ENCODE measurements at places on chromosomes 2 and 18.
A peak's percentile ranks its signal among the peaks of the same experiment; 100 is the strongest.

DNA sequence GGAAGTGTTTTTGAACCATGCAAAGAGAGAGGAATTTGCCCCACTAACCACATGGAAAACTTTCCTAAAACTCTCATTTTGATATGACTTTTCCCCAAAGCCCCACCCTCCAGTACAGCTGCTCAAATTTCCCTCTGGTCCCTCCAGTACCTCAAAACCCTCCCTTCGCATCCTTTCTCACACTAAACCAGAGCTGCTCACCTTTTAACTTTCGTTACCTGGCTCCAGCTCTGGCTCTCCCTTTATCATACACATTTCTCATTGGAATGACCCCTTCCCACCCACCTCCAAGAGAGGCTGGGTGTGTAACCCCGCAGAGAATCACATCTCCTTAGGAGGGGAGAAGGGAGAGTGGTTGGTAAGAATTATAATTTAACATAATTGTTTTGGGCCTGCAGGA is 86.8 kb upstream of the NDUFV2 start:
- DNase-seq: no peak

DNA sequence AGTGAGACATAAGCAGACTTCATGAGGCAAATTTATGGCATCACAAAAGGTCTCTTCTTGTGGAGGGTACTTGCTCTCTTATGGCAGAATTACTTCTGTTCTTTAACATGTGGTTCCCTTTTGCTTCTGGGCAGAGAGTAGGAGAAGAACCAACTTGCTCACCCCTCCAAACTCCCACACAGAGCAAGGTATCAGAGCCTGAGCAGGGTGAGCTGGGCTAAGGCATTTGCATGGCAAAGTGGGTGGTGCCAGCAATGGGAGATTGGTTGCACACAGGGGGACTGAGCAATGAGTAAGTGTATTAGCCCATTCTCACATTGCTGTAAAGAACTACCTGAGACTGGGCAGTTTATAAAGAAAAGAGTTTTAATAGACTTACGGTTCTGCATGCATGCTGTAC is 64.2 kb upstream of the ITGB6 start:
- DNase-seq: no peak

- DNase-seq: no peak
Measured at GRCh38 chr2:191188550-191189093, 37.8 kb upstream of the STAT4 start.

DNA sequence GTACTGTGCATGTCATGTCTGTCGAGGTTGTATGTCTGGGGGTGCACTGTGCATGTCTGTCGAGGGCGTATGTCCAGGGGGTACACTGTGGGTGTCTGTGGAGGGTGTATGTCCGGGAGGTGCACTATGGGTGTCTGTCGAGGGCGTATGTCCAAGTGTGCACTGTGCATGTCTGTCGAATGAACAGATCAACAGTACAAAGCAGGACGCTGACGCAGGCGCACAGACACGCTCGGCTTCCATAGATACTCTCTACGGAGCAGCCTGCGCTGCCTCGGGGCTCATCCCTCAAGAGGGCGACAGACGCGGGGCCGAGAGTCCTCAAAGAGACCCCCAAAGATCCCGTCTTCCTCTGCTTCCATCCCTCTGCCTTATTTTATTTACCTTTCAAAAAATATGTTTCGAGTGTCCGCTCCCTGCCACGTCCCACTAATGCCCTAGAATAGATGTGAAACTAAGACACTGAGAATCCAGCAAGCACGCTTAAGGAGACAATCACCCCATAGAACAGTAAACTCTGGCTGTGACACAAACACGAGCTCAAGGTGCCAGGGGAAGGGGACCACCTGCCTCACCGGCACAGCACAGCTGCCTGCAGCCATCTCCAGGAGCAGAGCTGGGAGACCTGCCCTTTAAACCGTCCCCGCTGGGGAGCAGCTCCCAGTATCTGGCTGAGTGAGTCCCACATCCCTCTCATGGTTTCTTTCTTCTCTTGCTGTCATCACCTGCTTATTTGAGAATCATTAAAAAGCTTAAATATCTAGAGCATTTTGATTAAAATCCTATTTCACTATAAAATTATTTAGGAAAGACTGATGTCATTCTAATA is 250.5 kb upstream of the MYT1L start:
- no peak for DNase-seq

GRCh38 chr18:8825273-8825672 is 119.9 kb downstream of the MTCL1 start:
- DNase-seq: no peak

- no peak for DNase-seq
Measured at GRCh38 chr2:219455581-219455980, 20.9 kb downstream of the SPEG start.

- DNase-seq: no peak
Measured at GRCh38 chr2:113376253-113376912, 61.1 kb upstream of the ZNG1B start.

DNA sequence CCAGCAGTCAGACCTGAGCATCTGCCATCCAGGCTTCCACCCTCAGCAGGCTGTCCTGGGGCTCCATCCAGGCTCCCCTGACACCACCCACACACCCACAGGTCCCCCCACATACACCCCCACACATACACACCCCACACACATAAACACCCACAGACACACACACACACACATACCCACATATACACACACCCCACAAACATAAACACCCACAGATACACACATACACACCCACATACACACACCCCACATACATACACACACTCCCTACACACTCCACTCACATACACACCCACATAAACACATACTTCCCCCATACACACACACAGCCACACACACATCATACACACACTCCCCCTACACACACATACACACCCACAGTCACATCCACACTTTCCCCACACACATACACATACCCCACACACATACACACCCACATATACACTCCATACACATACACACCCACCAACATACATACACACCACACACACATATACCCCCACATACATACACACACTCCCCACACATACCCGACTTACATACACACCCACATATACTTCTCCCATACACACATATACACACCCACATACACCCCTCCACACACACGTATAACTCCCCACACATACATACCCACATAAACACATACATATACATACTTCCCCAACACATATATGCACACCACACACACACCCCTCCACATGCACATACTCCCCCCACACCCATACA is 183.3 kb upstream of the ETAA1 start:
- DNase-seq: no peak

- DNase-seq: no peak
Measured at GRCh38 chr2:54194761-54195750, 61.0 kb downstream of the TSPYL6 start.

GRCh38 chr2:64262071-64262470 is 117.9 kb upstream of the PELI1 start:
- DNase-seq: no peak

GRCh38 chr2:109655287-109655686 is 41.1 kb downstream of the SOWAHC start:
- no peak for DNase-seq

DNA sequence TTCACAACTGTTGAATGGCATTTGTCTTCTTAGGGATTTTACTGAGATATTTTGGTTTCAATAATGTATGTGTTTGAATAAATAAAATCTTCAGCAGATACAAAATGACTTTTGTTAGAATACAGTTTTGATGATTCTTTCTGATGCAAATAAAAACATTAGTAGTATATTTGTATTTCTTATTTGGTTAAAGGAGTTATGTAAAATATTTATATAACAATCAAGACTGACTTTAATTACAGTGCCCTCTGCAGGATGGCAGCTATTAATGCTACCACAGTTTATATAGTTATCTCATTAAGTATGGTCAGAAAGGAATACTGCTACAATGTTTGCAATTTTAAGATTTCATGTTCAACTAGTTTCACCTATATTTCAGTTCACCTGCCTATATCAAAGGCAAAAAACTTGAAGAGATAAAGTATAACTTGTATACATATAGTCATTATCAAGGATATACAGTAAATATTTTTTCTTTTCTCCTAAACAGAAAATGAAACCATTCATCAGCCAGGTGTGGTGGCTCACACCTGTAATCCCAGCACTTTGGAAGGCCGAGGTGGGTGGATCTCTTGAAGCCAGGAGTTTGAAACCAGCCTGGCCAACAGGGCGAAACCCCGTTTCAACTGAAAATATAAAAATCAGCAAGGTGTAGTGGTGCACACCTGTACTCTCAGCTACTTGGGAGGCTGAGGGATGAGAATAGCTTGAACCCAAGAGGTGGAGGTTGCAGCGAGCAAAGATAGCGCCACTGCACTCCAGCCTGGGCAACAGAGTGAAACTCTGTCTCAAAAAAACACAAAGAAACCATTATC is 19.8 kb downstream of the ARL5A start:
- DNase-seq: no peak

DNA sequence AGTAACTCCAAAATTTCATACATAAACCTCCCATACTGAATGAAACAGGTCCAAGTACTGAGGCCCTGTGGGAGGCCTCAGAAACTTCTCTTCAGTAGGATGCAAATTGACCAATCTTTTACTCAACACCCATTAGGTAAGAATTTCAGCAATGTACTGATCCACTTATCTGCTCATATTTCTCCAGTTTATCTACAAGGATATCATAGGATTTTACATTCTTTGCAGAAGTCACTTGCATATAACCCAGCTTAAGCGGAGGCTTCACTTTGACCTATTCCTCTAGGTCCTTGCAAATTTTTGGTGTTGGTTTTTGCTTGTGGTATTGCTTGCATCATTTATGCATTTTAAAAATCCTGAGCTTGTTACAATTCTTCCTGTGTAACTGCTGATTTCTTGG is 28.8 kb upstream of the SLC3A1 start:
- DNase-seq: no peak

DNA sequence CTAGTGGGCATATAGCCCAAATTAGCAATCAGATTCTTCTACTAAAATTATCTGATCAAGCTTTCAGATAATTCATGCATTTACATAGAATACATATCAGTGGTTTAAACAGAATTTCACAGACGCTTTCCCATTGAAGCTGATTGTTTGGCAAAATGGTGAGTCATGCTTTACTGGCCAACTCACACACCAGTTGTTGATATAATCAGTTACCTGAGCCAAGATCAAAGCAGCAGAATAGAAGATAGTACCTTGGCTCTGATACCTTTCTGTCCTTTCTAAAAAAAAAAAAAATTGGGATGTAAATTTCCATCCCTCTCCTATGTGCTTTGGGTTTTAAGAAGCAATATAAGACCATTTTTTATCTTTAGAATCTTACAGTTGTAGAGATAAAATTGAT is 178.0 kb downstream of the MCFD2 start:
- peak; percentile 62 for DNase-seq

- no peak for DNase-seq
Measured at GRCh38 chr2:41863062-41863461, 184.8 kb upstream of the PKDCC start.

- peak; percentile 65 for DNase-seq
Measured at GRCh38 chr2:154207288-154208047, 335.7 kb downstream of the GALNT13 start.

DNA sequence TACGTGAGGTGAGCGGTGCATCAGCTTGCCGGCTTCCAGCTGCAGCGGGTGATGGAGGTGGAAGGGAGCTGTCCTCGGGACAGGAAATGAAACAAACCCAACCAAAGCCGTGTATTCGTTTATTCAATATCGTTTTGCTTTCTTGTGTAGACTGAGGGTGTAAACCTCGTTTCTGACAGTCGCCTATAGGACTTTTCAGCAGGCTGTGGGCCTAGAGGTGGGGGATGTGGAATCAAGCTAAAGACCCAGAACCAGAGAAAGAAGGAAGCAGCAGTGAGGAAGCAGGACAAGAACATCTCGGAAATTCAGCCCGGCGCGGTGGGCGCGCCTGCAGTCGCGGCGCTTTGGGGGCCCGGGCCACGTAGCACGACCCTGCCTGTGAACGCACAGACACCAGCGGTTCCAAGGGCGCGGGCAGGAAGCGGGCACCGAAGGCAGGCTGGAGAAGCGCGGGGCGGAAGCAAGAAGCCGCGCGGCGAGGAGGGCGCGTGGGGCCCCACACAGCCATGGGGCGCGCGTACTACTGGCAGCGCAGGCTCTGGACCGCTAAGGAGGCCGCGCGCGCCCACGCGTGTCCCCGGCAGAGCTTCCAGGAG is 755 bp upstream of the ATP9B start:
- no peak for DNase-seq

DNA sequence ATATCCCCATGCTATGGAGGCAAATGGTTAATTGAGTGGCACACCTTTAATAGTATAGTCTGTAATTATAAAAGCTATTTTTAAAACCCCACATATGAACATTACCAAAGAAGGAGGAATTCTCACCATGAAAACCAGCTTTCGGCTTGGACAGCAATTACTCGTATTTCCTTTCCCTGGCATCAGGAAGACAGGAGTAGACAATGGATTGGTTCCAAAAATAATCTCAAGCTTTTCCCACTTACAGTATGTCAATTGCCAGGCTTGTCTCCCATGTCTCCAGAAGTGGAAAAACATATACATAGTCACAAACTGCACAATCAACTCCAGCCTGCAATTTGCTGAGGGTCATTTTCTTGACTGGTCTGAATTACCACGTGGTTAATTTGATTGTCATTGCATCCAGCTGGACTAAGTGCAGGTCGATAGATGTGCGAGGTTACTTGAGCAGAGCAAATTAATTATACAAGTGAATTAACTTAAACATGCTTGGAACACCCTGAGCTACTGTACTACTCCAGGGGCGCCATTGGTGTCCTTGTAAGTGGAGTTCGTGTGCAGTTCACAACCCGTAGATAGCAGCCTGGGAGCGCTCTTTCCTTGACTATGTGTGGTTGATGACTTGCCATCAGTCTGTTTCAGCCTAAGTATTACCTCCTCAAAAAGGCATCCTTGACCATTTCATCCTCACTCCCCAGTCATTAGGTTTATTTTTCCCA is 124.3 kb upstream of the PELI1 start:
- no peak for DNase-seq

GRCh38 chr2:38405917-38406596 is 29.0 kb upstream of the ATL2 start:
- DNase-seq: no peak

DNA sequence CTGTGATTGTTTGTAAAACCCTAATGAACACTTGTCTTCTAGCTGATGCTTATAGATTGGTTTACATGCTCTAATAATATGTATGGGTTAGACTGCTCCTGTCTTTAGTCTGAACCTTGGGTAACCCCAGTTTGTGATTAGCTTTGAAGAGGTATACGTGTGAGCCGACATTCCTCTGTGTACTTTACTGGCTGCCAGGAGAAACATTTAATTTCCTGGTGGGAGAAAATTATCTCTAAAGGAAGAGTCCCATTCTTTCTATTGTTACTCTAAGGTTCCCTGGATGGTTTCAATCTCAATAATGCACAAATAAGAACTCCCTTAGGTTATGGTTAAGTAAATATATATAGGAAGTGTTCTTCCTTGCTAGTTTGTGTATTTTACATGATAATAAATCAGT is 143.6 kb upstream of the ZSWIM2 start:
- no peak for DNase-seq

- DNase-seq: no peak
Measured at GRCh38 chr2:138112536-138112935, 148.3 kb downstream of the HNMT start.

- peak; percentile 86 for DNase-seq
Measured at GRCh38 chr2:11743846-11744553, 2.4 kb upstream of the LPIN1 start.

- DNase-seq: no peak
Measured at GRCh38 chr2:222257645-222258044, 41.2 kb downstream of the PAX3 start.
